ENCODE measurements at places on chromosomes 4 and X. TPM values are rescaled to one million over a fixed set of nuclear protein-coding genes. Genes with fewer than 3 reads are reported as not detected.

Gene ADH1C
- total RNA-seq: 5.8 TPM

Gene MAGEA9B
- total RNA-seq: not detected

DNA sequence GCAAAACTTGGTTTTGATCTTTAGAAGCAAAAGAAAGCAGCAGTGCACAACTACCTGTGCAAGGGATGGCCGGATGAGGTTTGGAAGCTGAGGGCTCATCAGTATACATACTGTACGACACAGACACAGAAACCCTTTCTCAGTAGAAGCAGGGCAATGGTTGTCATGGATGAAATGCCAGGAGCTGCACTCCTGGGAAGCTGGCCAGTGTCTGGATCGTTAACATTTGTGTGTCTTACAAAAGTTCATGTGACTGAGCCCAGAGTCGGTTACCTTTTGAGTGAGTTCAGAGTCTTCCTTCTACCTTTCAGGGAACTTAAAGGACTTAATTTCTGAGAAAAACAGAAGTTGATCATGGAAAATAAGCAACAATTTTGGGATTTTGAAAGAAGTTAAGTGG lies 230.3 kb downstream of the APBB2 start:
- DNase-seq: no peak

DNA sequence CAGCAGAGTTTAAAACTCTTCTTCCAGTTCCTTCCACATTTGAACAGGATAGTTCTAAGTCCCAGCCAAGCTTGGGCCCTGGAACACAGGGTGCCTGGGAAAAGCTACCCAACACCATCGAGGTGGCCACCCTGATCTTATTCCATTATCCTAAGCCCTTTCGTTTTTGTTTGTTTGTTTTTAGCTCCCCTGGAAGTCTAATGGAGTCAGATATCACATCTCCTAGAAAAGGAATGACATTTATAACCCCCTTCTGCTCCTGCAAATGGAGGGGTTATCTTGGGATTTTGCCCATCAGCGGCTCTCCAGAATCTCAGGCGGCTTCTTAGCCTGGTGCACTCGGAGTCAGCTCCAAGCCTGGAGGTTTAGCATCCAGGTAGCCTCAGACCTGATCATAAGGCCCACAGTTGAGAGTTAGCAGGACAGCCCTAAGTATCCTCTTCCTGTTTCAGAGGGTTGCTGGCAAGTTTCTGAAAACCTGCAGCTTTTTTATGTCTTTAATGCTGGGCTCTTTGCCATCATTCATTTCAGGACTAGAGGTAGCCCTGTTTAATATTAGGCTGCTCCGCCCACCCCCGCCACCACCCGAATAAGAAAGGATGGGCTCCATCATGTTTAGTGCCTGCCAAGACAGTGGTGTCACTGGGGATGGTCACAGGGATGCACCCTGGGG lies 230.0 kb upstream of the LNX1 start:
- DNase-seq: no peak

GRCh38 chrX:104918122-104918521 lies 302.4 kb downstream of the TEX13A start:
- DNase-seq: no peak

Gene MMGT1
- total RNA-seq: 33.0 TPM

Gene RXFP1
- total RNA-seq: not detected

DNA sequence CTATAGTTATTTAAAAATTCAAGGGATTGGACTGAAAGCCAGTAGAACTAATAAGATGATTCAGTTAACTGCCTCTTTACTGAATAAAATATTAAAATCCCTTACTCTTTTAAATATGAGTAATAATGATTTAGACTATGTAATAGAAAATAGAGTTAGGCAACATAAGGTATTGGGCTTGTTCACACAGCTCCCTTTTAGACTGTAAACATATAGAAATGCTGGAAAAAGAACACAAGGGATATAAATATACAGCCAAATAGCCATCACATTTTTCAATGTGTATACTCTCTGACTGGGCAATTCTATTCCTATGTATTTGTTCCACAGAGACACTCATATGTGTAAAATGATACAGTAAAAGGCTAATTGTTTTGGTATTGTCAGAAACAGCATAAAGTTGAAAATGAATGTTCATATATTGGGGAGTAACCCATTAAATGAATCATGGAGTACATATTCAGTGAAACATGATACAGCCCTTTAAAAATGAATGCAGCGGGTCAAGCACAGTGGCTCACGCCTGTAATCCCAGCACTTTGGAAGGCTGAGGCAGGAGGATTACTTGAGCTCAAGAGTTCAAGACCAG lies 129.8 kb downstream of the TBC1D19 start:
- no peak for DNase-seq

GRCh38 chrX:86021652-86022289 lies 25.6 kb downstream of the CHM start:
- DNase-seq: no peak

Gene BEX1
- 12.9 TPM for total RNA-seq

- no peak for DNase-seq
Observed at GRCh38 chr4:47145630-47146029, 114.3 kb downstream of the GABRB1 start.

Gene CENPI
- total RNA-seq: 26.1 TPM

GRCh38 chr4:68416591-68416990 lies 30.7 kb upstream of the TMPRSS11E start:
- no peak for DNase-seq

DNA sequence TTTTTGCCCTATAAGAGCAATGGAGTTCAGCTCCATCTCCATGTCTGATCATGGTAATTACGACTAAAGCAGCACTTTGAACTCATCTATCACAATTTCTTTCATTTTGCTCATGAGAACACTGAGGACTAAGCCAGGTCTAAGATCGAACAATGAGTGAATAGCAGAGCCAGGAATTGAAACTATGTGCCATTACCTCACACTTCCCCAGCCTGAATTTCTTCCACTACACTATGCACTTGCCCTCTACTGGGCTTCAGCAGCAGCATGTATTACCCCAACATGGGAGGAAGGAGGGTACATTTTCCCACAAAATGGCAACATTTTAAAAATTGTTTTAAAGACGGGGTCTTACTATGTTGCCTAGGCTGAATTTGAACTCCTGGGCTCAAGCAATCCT lies 274.7 kb upstream of the FGF13 start:
- DNase-seq: no peak

- DNase-seq: no peak
Observed at GRCh38 chrX:311156-312129, 7.2 kb downstream of the GTPBP6 start.

Gene LDB2
- not detected for total RNA-seq

- peak; percentile 46 for DNase-seq
Observed at GRCh38 chr4:79209822-79210635, 115.8 kb downstream of the NAA11 start.

Gene GTPBP6
- total RNA-seq: 32.9 TPM

DNA sequence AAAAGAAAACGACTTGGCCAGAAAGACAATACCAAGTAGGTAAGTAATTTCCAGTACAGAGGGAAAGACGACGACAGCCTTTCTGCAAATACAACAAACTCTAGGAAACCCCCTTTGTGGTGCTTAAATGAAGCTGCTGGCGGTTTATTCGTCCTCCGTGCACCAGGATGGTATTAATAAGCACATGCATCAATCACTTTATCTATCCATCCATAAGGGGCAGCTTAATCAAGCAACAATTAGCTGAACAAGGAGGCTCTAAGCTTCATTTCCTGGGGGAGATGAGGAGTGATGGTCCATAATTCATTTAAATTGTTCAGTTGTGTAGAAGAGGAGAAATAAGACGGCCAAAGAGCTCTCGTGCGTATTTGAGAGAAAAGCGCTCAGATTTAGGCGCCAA lies 26.2 kb downstream of the IRF2 start:
- no peak for DNase-seq

Gene RGS12
- total RNA-seq: 11.1 TPM

GRCh38 chr4:22063613-22064012 lies 115.0 kb upstream of the KCNIP4 start:
- no peak for DNase-seq

DNA sequence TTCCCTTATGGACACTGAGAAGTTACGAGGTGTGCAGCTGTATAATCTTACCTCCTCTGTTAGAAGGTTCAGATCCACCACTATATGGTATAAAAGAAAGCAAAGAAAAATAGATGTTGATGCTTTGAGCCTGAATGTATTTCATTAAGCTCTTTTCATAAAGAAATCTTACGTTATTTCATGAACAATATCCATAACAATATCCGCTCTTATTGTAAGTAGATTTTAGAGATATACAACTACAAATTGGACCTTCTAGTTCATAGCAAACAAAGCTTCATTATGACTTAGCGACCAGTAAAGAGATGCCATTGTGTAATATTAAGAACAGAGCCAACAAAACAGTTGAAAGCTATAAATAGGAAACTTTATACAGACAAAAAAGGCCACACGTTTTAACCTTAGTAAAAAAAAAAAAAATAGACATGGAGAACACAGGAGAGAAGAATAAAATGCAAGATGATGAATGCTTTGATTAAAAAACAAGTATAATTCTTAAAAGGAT lies 203.6 kb downstream of the PDGFC start:
- no peak for DNase-seq

- no peak for DNase-seq
Observed at GRCh38 chr4:14644580-14645282, 357.6 kb upstream of the CPEB2 start.

GRCh38 chr4:74543231-74543781 lies 98.4 kb downstream of the AREG start:
- no peak for DNase-seq

DNA sequence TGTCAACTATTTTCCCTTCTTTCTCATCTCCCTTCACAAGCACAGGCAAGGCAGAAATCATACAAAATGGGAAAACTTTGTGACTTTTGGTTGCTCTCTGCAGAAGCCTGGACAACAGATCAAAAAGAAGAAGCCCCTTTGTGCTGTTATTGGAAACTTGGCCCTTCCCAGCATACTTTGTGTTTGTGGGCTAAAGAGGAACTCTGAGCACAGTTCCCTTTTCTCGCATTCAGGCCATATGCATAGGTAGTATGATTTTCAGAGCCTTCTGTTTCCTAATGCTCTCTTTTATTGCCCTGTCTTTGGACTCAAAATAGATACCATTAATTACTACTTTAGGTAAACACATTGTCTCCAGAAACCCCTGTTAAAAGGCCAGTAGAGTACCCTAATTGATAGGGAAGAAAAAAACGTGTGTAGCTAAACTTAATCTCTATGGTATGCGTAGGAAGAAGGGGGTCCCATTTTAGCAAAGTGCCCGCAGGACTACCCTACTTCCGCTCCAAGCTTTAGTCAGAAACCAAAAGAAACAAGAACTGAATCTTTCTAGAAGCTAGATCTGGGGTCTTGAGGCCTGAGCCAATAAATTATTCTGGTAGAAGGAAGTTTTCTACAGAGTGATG lies 26.6 kb downstream of the VSIG4 start:
- no peak for DNase-seq

Gene SMIM10
- total RNA-seq: 1.8 TPM

Gene FAM9B
- 0.69 TPM for total RNA-seq

GRCh38 chr4:43471950-43472349 lies 579.4 kb downstream of the GRXCR1 start:
- no peak for DNase-seq

DNA sequence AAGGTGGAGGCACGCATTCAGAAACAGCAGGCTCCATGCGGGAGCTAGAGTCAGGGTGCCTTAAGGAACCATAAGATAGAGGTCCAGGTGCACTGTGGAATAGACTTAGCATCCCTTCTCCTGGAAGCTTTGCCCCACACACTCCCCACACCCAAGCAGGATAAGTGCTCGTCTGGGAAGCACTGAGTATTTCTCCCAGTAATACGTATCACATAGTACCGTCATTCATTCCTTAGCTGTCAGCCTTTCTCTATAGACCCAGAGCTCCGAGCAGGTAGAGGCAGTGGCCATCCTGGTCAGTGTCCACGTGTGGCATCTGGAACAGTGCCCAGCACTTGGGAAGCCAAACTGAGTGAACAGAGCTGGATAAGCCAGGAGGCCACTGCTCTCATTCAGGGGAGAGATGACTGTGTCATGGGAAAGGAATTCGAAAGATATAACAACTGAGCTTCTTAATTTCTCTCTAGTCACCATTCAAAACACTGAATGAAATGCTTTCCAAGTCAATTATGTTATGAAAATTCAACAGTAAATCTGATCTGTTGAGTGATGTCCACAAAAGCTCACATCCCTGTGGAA lies 9.9 kb downstream of the APBB2 start:
- peak; percentile 43 for DNase-seq

DNA sequence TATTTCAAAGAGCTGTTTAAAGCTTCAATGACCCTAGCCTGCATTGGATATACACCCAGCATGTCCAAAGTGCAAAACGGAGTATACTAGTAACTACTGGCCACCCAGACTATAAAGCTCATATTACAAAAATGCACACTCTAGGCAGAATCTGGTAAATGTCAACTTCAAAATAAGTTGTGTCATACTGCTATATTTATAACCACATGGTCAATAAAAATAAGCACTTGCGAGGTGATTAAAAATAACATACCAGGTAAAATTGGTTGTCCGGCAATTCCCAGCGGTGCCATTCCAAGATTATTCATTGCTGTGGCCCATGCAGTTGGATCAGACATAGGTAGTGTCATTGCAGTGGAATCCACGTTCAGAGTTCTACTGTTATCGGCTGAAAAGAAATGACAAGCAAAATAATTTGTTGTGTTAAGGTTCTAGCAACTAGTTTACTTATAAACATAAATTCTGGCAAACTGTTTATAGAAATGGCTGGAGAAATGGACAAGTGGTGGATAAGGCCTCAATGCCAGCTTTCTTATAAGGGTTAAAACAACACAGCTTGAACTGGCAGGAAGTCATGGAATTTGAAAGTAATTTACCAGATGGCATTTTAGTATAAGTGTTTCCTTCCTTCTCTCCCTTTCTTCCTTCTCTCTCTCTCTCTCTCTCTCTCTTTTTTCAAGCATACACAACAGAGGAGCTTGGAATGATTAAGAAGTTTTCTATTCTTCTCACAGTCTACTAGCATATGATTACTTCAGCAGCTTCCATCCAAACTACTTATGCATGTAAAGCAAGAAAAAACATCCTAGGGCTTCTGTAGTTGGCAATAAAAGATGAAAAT lies 199.9 kb downstream of the ENOX2 start:
- no peak for DNase-seq

Gene VCX2
- not detected for total RNA-seq

DNA sequence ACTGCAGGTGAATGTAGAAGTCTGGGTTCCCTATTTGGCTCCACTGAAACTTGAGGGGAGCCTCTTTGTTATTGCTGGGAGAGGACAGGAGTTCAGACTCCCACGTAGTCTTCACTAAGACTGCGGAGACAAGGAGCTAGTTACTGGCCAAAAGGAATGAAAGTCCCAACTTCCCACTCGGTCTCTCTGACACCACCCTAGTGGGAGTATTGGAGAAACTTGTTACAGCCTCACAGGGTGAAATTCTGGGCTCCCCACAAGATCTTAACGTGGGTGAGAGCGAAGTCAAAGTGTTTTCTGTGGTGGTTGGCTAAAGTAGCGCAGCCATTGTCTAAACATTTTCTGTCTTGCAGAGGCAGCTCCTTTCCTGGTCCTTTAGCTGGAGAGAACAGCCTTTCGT lies 13.5 kb downstream of the MYOZ2 start:
- DNase-seq: no peak
